Activated naive CD8-positive, alpha-beta T cell treated with anti-CD3 and anti-CD28 coated beads for 36 hours (primary cell): ENCODE measurements at places on chromosomes 5 and 9.
A peak's percentile ranks its signal among the peaks of the same experiment; 100 is the strongest.

GRCh38 chr5:41004931-41005330 is 66.2 kb downstream of the MROH2B start:
- no peak overlapping the region for H3K4me3 ChIP-seq
- no peak for DNase-seq
- H3K36me3 ChIP-seq: no peaks in the 10 kb centered on the region
- no peaks in the 10 kb centered on the region for H3K4me1 ChIP-seq
- no peaks in the 10 kb centered on the region for H3K27me3 ChIP-seq
- H3K27ac ChIP-seq: no peak overlapping the region

- no peak overlapping the region for H3K4me3 ChIP-seq
- H3K4me1 ChIP-seq: no peaks in the 10 kb centered on the region
- H3K27me3 ChIP-seq: no peaks in the 10 kb centered on the region
- no peak overlapping the region for H3K27ac ChIP-seq
Measured at GRCh38 chr9:123418052-123418430, 62.0 kb downstream of the CRB2 start.

GRCh38 chr5:124697933-124698591 is 48.4 kb downstream of the ZNF608 start:
- no peak for DNase-seq
- no peaks in the 10 kb centered on the region for H3K36me3 ChIP-seq
- H3K4me1 ChIP-seq: no peaks in the 10 kb centered on the region

GRCh38 chr9:124137009-124137943 is 120.5 kb upstream of the NEK6 start:
- H3K4me3 ChIP-seq: no peak overlapping the region
- DNase-seq: no peak
- H3K27me3 ChIP-seq: peaks cover 9% of the 10 kb centered on the region
- no peaks in the 10 kb centered on the region for H3K36me3 ChIP-seq
- no peaks in the 10 kb centered on the region for H3K4me1 ChIP-seq
- no peak overlapping the region for H3K27ac ChIP-seq

DNA sequence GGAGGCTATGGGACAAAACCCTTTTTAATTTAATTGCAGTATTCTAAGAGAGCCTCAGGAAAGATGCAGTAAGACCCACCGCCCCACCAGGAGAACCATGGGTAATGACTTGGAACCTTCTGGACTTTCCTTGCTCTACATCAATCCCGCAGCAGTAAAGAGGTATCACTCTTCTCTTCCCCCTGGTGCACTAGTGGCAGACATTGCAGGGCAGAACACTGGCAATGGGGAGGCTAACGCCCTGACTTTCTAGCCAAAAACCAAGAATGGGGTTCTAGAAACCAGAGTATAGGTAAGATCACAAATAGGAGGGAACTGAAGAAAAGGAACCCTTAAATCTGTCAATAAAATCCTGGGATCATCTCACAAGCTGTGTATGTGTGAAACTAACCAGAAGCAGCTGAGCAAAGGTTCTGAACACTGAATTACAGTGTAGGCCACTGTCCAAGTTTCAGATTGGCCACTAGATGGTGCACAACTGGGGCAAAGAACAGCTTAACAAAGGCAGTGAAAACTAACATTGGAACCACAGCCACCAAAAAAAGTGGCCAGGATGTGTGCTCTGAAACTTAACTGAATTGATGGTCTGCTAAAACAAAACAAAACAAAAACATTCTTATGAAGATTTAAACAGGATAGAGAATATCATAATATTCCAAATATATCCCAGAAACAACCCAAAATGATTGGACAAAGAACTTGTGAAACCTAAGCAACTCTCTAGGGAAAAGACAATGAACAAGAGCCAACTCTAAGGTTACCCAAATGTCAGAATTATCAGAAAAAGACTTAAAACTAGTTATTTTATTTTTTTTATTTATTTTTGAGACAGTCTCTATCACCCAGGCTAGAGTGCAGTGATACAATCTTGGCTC is 6.6 kb upstream of the FAM151B start:
- H3K4me3 ChIP-seq: no peak overlapping the region
- no peak overlapping the region for H3K27ac ChIP-seq
- peaks cover 29% of the 10 kb centered on the region for H3K36me3 ChIP-seq
- DNase-seq: peak; percentile 6
- no peaks in the 10 kb centered on the region for H3K4me1 ChIP-seq

DNA sequence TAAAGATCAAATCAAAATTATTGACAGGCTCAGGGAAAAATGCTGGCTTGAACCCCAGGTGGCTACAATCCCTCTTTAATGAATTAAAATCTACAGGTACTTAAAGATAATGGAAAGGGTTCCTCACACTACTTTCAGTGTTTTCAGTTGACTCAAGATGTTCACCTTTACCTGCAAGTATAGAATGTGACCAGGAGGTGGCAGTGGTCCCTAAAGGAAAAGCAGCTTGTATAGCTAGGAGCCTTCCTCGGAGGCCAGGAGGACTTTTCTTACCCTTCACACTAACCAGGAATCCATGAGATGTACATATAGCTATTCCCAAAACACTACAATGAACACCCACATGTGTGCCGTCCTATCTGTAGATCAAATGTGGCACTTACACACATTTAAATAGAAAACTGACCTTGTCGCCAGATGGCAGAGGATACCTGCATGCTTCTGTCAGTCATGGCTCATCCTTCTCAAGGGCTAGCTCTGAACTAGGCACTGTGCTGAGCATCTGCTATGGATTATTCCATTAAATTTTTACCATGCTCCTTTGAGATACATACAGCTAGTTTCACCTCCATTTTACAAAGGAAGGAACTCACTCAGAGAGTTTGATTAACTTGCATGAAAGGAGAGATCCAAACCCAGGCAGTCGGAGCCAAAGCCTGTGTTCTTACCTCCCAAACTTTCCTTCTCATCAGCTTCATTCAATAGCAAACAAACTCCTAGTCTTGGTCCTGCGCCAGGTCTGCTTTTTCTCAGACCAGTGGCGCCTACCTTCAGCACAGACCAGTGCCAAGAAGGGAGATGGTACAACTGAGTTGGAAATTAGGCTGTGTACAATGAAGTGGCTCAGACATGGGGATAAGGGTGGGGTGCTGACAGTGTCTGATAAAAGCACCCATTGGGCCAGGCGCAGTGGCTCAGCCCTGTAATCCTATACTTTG is 24.5 kb downstream of the C9orf152 start:
- no peak overlapping the region for H3K4me3 ChIP-seq
- H3K36me3 ChIP-seq: no peaks in the 10 kb centered on the region
- no peak overlapping the region for H3K27ac ChIP-seq
- peak; percentile 29 for DNase-seq
- H3K4me1 ChIP-seq: no peaks in the 10 kb centered on the region

DNA sequence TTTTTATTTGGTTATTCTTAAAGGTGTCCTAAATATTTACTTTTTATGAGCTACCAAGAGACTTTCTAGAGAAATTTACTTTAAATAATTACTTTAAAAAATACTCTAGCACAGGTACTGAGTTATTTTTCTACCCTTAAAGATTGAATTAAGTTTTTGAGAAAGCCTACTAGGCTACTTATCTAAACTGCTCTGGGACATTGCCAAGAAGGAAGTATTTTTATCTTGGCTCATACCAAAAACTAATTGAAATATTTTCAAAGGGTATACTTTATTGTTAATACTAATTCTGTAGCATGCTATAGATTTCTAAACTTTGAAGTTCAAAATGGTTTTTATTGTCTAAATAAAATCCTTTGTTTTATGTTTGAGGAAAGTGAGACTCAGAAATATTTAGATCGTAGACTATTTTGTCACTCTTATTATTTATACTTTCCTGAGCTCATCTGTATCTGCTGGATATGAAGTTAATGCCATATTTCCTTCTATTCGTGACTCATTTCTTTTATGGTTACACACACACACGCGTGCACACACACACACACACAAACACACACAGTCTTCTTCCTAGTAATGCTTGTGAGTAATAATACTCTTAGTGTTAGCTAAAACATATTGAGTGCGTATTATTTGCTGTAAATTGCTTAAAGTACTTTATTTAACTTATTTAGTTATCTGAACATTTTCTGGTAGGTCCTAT is 89.5 kb downstream of the MAN2A1 start:
- no peak overlapping the region for H3K27ac ChIP-seq
- H3K4me3 ChIP-seq: no peak overlapping the region
- peaks cover 12% of the 10 kb centered on the region for H3K4me1 ChIP-seq

GRCh38 chr5:20347334-20347733 is 359.3 kb upstream of the CDH18 start:
- no peaks in the 10 kb centered on the region for H3K36me3 ChIP-seq
- no peak for DNase-seq
- H3K27me3 ChIP-seq: no peaks in the 10 kb centered on the region
- H3K4me3 ChIP-seq: no peak overlapping the region

DNA sequence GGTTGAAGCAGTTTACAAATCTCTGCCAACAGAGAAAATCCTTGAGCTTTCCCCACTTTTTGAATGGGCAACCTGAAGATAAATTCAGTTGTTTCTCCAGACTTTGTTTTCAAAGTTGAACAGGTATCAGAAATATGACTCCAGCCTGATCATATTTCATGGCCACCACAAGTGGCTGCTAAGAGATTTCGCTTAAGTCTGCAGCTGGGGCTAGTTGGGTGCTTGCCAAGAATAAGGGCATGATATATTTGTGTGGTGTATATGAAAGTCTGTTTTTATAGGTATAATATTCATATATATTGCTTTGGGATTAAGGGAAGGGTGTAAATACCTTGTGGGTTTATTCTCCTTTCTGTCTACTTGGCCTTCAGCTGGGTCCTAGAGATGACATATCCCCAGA is 168.4 kb upstream of the GDNF start:
- peaks cover 3% of the 10 kb centered on the region for H3K27me3 ChIP-seq
- H3K36me3 ChIP-seq: no peaks in the 10 kb centered on the region
- no peaks in the 10 kb centered on the region for H3K4me1 ChIP-seq

DNA sequence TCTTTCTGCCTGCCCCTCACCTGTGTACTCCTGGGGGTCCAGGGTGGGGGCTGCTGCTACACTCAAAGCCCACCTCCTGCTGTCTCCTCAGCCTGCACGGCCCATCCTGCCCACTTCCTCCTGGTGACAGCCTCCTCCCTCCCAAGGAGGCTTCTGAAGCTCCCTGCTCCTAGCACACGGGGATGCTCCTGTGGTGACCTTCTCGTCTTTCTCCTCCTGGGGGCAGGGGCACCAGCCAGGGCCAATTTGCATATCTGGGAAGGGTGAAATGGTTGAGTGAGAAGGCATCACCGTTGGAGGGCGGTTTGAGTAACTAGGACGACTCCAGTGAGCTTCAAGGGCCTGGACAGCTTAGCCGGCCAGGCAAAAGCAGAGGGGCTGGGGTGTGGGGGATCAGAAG is 51.9 kb upstream of the COL5A1 start:
- DNase-seq: no peak
- H3K27ac ChIP-seq: no peak overlapping the region
- H3K27me3 ChIP-seq: peaks cover 10% of the 10 kb centered on the region
- H3K36me3 ChIP-seq: no peaks in the 10 kb centered on the region
- H3K4me3 ChIP-seq: no peak overlapping the region

- H3K36me3 ChIP-seq: peaks cover 88% of the 10 kb centered on the region
- H3K4me1 ChIP-seq: peaks cover 97% of the 10 kb centered on the region
- H3K27ac ChIP-seq: peak overlapping the region; percentile 99
- DNase-seq: peak; percentile 55
- no peaks in the 10 kb centered on the region for H3K27me3 ChIP-seq
Measured at GRCh38 chr9:89421595-89421994, 76.3 kb downstream of the SEMA4D start.

DNA sequence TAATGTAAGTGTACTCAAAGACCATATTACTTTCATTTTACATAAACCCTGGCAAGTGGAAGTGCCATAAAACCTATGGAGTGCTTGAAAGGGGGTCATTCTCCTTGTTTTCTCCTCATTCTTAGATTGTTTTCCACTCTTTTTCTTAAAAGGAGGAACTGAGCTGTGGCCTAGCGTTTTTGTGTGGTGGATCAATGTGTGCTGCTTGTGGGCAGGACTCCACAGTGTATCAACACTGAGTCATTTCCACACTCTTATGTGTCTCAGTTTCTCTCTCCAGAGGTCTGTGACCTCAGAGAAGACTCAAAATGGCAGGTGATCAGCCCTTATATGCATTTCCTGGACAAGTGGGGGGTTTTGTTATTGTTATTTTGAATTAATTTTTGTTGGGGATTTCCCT is 516.1 kb upstream of the CDH10 start:
- no peaks in the 10 kb centered on the region for H3K4me1 ChIP-seq
- H3K27me3 ChIP-seq: no peaks in the 10 kb centered on the region
- H3K36me3 ChIP-seq: no peaks in the 10 kb centered on the region
- no peak overlapping the region for H3K4me3 ChIP-seq

DNA sequence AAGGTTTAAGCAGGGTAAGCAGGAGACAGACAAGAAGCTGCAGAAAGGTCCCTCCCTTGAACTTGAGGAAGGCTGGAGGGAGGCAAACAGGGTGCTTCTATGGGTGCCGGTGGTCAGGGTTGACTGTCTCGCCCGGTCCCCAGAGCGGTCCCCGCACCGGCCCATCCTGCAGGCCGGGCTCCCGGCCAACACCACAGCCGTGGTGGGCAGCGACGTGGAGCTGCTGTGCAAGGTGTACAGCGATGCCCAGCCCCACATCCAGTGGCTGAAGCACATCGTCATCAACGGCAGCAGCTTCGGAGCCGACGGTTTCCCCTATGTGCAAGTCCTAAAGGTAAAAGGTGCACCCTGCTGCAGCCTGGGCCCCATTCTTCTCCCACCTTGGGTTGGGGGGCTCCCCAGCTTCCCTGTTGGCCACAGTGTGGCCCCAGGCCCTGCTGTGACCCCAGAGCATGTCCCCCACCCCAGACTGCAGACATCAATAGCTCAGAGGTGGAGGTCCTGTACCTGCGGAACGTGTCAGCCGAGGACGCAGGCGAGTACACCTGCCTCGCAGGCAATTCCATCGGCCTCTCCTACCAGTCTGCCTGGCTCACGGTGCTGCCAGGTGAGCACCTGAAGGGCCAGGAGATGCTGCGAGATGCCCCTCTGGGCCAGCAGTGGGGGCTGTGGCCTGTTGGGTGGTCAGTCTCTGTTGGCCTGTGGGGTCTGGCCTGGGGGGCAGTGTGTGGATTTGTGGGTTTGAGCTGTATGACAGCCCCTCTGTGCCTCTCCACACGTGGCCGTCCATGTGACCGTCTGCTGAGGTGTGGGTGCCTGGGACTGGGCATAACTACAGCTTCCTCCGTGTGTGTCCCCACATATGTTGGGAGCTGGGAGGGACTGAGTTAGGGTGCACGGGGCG is 5.7 kb downstream of the FGFR4 start:
- peaks cover 15% of the 10 kb centered on the region for H3K27me3 ChIP-seq
- no peaks in the 10 kb centered on the region for H3K36me3 ChIP-seq

DNA sequence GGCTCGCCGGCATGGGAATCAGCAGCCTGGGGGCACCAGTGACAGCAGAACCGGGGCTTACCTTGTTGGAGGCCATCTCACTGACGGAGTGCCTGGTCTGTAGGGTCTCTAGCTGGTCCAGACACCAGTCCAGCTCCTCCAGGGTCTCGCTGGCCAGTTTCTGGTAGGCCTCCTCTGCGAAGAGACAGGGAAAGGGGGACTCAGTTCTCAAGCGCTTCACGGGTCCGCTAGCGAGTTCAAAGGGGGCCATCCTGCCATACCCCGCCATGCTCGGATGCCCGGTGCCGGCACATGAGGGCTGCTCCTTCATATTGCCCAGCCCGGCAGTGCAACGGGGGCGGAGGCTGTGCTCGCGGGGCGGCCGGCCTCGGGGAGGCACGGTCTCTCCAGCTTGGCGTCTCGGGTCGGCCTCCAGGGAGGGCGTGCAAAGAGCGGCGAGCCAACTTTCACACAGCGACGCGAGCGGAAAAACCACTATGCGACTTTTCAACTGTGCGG is 456.0 kb downstream of the RAB3C start:
- peak overlapping the region; percentile 97 for H3K27ac ChIP-seq
- peaks cover 49% of the 10 kb centered on the region for H3K4me1 ChIP-seq
- peaks cover 41% of the 10 kb centered on the region for H3K36me3 ChIP-seq
- H3K4me3 ChIP-seq: peak overlapping the region; percentile 84
- H3K27me3 ChIP-seq: no peaks in the 10 kb centered on the region
